CD4-positive, alpha-beta T cell treated with Interleukin-1 beta for 1 hour (primary cell): ENCODE measurements at places on chromosomes 4 and X.

DNA sequence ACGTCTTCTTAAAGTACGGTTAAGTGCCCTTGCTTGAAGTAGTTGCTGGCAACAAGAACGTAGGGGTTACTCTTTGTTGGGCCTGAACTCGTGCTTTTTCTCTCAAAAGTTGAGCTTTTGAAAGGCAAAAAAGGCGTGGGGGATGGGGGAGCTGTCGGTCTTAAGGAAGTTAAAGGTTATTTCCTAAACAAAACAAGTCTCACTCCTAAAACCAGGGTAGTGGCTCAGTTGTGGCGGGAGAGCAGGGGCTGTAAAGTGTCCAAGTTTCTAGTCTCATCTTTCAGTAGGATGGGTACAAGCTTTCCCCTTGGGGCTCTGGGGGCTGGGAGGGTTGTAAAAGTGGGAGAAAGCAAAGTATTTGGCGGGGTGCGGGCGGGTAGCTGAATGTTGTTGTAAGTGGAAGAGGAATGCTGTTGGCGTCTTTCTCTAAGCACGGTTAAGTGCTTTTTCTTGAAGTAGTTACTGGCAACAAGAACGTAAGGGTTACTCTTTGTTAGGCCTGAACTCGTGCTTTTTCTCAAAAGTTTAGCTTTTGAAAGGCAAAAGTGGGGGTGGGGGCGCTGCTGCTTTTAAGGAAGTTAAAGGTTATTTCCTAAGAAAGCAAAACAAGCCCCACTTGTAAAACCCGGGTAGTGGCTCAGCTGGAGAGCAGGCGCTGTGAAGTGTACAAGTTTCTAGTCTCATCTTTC lies 904 bp upstream of the WDR1 start:
- peak; percentile 61 for DNase-seq

DNA sequence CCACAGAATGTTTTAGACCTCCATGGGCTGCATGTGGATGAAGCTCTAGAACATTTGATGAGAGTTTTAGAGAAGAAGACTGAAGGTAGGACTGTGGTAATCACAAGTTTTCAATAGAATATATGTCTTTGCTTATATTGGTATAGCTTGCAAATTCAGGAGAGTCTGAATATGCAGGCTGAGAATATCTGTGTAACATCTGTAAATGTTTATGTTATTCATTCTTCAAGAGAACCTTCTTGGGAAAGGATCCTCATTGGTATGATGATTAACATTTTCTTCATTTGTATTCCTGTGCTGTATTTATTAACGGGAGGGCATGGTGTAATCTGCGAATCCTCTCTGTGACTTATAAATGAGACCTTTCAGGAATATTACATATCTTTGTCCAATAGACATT lies 52.1 kb upstream of the RHOH start:
- DNase-seq = no peak

GRCh38 chrX:20263474-20263873 lies 3.2 kb downstream of the RPS6KA3 start:
- DNase-seq = peak; percentile 66

- DNase-seq = peak; percentile 52
These were observed 129.1 kb downstream of the CBR4 start for GRCh38 chr4:168880811-168881595.

GRCh38 chr4:105113800-105114199 lies 32.9 kb upstream of the TET2 start:
- DNase-seq = no peak

- DNase-seq = no peak
These were observed 14.7 kb downstream of the RAB9A start for GRCh38 chrX:13703589-13703988.

DNA sequence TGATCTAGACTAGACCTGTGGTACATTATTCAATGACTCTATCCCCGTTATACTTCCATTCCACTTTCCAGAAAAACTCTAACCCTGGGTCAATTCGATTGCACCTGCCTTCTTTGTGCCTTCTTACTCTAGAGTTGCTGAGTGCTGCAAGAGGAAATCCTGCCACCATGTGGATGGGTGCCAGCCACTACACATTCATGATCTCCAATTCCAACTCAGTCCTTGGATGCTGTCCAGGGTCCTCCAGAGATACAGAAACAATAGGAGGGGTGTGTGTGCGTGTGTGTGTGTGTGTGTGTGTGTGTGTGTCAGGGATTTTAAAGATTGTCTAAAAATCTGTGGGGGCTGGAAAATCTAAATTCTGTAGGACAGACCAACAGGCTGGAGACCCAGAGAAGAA lies 42.9 kb upstream of the INTS6L start:
- DNase-seq = peak; percentile 36

DNA sequence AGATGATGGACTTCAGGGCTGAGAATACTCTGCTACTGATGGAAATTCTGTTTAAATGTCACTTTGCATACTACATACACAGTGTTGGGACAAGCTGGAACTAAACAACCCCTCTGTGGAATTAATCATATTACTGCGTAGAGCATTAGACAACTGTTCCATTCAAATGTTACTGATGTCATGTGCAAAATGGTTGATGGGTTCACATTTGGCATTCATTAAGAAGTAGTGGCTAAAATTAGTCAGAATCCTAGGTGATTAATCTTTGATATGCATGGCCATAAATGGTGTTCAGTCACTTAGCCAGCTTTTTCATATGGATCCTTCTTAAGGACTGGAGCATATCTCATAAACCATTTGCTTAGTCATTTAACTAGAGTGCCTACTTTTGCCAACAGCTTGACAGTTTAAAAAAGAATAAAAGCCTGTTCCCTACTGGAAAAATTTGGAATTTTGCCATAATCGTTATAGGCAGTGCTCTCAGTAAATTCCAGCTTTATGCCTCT lies 105.2 kb downstream of the RNF150 start:
- no peak for DNase-seq

DNA sequence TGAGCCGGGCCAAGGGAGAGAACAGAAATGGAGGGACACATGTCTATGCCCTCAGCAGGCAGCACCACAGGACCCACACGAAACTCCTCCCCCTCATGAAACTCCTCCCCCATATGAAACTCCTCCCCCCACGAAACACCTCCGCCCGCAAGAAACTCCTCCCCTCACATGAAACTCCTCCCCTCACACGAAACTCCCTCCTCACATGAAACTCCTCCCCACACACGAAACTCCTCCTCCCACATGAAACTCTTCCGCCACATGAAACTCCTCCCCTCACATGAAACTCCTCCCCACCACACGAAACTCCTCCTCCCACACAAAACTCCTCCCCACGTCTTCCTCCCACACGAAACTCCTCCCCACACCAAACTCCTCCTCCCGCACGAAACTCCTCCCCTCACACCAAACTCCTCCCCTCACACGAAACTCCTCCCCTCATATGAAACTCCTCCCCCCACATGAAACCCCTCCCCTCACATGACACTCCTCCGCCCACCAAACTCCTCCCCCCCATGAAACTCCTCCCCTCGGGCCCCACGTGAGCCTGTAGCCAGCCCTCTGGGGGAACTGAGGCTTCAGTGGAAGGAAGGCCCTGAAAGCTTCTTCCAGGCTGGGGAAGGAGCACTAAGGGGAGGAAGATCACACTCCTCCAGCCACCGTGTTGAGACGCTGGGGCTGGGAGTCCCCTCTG lies 15.2 kb downstream of the ADRA2C start:
- no peak for DNase-seq

GRCh38 chrX:68953331-68953730 lies 124.5 kb downstream of the EFNB1 start:
- DNase-seq = no peak

- DNase-seq = no peak
These were observed 33.8 kb downstream of the PPARGC1A start for GRCh38 chr4:23855912-23856605.

- DNase-seq = no peak
These were observed 18.6 kb downstream of the ACSL4 start for GRCh38 chrX:109714340-109714958.

GRCh38 chr4:93436000-93436626 lies 392.4 kb upstream of the ATOH1 start:
- no peak for DNase-seq

DNA sequence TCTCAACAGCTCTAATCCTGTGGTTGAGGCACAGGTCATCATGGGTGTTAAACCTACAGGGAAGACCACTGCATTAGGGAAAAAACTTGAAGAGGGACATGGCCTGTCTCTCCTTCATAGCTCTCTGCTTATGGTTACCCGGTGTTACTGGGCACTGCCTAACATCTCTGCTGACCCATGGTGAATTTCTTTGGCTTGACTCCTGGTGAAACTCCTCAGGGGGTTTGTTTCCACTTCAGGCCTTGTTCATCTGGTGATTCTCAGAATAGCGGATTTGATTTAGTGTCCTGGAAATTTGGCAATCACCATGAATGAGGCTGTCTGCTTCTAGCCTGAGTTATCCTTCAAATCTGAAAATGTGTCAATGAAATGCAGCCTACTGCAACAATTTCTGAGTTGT lies 114.4 kb downstream of the ZNF518B start:
- no peak for DNase-seq

DNA sequence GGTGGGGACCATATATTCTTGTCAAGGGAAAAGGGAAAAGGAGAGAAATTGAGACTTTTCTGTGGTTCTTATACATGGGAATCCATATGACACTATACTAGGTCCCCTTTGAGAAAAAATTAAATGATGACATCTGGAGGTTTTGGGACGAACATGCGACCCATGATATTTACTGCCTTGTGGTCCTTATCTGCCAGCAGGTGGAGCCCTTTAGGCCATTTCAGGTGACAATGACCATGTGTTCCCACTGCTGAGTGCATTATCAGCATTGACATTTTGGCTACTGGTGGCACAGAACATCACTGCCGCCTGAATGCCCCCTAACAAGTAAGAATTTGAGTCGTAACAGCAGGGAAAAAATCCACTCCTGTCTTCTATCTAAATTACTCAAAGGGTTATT lies 843.4 kb downstream of the FSTL5 start:
- DNase-seq = no peak

DNA sequence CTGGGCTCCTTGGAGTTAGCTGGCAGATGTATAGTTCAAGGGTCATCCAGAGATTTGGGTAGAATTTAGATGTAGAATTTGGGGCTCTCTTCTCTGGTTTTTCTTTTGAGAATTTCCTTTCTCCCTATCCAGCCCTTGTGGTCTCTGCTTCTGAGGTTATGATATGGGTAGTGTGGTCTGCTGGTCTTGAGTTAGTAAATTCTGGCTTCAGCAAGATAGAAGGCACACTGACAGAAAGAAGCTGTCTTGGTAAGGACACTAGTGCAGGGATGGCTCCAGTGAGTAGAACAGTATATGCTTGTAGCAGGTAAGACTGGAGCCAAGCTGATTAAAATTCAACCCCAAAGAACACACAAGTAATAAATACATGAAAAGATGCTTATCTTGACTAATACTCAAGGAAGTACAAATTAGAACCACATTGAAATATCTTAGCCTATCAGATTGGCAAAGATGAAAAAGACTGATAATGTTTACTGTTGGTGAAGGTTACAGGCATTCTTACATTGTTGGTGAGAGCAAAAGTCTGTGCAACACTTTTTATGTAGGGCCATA lies 2.1 kb upstream of the IL9R start:
- DNase-seq = no peak

DNA sequence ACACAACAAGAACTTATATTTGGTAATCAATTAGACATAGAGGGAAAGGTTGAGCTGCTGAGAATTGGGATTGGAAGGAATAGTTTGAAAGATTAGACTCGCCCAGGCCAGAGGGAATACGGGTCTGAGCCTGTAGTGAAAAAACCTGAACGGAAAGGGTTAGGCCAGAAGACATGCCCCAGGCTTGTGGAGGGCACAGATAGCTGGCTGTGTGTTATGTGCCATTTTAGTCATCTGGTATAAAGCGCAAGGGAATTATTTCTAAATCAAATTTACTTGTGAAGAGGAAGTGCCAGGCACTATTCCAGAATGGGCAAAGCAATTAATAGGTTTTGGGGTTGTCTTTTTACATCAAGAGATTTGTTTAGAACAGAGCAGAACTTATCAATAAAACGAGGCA lies 187.5 kb upstream of the ANKRD50 start:
- no peak for DNase-seq

GRCh38 chr4:55321707-55322264 lies 24.3 kb upstream of the SRD5A3 start:
- peak; percentile 30 for DNase-seq

GRCh38 chrX:64394059-64394873 lies 986 bp downstream of the MTMR8 start:
- DNase-seq = no peak

DNA sequence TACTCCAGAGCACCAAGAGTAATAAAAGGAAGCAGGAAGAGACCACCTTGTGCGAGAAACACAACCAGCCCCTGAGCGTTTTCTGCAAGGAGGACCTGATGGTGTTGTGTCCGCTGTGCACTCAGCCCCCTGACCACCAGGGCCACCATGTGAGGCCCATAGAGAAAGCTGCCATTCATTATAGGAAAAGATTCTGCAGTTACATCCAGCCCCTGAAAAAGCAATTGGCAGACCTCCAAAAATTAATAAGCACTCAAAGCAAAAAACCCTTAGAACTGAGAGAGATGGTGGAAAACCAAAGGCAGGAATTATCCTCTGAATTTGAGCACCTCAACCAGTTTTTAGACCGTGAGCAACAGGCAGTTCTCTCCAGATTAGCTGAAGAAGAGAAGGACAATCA lies 5.7 kb downstream of the TRIM75 start:
- no peak for DNase-seq

- peak; percentile 39 for DNase-seq
These were observed 113.9 kb downstream of the NYX start for GRCh38 chrX:41561045-41561444.

- DNase-seq = no peak
These were observed 11.8 kb downstream of the FAM184B start for GRCh38 chr4:17769406-17770174.

DNA sequence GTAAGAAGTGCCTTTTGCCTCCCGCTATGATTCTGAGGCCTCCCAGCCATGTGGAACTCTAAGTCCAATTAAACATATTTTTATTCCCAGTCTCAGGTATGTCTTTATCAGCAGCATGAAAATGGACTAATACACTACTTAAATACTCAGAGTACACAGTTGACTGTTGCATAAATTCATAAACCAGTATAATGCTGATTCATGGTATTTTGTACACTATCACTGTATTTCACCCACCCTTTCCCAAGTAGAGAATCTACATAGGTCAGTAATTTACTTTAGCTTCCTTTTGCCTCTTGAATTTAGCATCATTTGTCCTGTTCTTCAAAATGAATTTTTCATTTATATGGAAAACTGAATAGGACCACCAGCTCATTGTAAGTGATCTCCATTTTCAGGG lies 58.3 kb upstream of the FHDC1 start:
- DNase-seq = no peak

DNA sequence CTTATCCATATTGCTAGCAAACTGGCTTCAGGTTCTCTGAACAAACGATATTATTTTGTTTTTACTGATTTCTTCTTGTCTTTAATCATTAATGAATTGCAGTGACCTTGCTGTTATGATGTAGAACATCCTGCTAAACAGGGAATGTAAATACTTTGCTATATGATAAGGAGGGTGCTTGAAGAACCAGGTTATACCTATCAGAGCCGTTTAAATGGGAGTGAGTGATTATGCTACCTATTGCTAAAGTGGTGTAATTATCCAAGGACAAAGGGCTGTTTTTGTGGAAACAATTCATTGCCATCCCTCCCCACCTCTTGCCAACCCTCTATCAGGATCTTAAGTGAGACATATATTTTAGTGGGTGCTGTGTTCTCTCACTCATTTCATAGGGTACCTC lies 788.9 kb downstream of the RPA4 start:
- no peak for DNase-seq

GRCh38 chr4:128468123-128468989 lies 180.7 kb upstream of the PGRMC2 start:
- no peak for DNase-seq

GRCh38 chr4:40323866-40324265 lies 11.3 kb upstream of the CHRNA9 start:
- no peak for DNase-seq
